IPS-NIHi11 (cell line): ENCODE measurements at places on chromosomes 12 and 14.

DNA sequence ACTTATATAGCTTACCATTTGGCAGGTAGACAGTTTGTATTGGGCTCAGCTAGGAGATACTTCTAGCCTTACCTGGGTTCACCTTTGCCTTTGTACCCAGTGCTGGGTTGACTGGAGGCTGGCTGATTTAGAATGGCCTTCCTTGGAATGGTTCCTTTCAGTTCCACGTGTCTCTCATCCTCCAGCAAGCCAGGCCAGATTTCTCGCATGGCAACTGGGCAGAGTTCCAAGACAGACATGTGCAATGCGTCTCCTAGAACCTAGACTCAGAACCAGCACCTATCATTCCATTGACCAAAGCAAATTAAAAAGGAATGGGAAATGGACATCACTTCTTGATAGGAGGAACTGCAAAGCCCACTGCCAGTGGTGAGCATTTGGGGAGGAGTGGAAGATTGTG, 79.1 kb upstream of the BDKRB2 start:
- DNase-seq, result no peak

- no peak for DNase-seq
These were observed 7.0 kb downstream of the TRMT61A start for GRCh38 chr14:103535891-103536565.

DNA sequence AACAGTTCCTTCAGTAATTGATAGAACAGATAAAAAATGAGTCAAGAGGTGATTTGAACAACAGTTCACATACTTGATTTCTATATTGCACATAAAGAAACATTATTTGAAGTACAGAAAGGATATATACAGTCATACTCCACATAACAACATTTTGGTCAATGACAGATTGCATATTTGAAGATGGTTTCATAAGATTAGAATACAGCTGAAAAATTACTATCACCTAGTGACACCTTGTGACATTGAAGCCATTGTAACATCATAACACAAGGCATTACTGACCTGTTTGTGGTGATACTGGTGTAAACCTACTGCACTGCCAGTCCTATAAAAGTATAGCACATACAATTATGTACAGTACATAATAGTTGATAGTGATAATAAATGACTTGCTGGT, 43.1 kb upstream of the ABCC9 start:
- no peak for DNase-seq

GRCh38 chr12:71303199-71303598, 136.4 kb upstream of the LGR5 start:
- no peak for DNase-seq

DNA sequence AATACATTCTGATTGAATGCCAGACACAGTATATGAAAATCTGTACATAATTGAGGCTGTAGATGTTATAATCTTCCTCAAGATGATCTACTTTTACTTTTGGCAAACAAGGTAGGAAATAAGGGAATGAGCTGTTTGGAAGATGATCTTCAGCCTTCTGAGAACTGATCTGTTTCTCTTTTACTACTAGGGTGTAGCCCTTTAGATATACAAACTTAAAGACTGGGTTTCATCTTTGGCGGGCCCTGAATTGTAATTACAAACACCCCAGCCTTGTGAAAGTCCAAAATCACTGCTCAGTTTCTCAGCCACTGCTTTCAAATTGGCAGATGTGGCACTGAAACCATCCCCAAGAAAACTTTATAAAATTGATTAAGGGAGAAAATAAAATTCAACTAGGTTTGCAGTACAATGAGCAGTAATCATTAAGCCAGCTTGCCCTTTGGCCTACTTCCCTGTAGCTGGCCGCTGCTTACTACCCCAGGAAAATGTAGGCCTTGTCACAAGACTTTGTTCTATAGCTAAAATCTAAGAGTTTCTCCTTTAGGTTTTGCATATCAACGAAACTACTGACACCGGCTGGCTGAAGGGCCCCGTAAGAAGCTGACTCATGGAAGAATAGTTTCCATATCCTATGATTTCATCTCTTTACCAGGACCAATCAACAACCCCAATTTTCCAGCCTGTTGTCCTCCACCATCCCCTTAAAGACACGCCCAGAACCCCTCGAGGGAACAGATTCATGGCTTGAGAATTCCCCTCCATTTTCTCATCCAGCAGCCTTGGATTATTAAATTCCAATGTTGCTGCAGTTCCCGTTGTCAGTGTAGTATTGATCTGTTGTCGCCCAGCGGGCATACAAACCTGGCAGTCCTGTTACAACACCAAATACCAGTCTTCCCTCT, 210.8 kb downstream of the PCNX1 start:
- DNase-seq, result no peak

DNA sequence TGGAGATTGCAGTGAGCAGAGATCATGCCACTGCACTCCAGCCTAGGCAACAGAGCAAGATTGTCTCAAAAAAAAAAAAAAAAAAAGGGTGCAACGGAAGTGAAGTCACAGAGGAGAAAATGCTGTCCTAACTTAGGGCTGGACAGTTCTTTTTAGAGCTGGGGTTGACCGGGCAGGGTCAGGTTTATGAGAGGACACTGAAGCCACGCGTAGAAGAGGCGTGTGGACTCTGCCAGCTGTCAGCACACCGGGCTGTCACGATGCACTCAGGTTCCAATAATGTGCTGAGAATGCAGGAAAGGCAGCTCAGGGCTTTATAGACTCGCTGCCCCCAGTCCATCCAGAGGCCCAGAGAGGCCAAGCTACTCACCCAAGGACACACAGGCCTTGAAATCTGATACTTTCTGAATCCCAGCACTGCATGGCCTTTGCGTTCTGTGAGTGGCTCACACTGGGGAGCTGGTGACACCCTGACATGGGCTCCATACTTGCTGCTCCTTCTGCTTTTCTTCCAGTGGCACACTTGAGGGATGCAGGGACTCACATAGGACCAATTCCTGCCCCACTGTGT, 28.9 kb upstream of the SPPL3 start:
- DNase-seq, result no peak

DNA sequence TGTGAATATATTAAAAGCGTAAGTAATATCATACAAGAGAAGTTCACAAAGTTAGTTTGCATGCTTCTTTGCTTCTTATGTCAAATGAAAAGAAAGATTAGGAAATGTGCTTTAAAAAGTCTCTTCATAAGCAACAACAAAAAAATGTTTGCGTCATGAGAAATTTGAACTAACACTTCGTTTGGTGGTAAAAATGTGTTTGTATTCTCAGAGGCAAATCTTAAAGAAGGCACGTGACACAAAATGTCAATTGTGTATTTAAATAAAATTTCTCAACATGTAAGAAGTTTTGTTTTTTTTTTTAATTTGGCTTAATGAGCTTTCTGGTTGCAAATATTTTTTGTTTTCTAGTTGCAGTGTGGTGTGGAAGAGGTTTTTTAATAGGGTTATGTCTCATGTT, 93.8 kb downstream of the TMTC2 start:
- no peak for DNase-seq

- no peak for DNase-seq
These were observed 1.9 kb upstream of the DCAF4 start for GRCh38 chr14:72924337-72924736.

DNA sequence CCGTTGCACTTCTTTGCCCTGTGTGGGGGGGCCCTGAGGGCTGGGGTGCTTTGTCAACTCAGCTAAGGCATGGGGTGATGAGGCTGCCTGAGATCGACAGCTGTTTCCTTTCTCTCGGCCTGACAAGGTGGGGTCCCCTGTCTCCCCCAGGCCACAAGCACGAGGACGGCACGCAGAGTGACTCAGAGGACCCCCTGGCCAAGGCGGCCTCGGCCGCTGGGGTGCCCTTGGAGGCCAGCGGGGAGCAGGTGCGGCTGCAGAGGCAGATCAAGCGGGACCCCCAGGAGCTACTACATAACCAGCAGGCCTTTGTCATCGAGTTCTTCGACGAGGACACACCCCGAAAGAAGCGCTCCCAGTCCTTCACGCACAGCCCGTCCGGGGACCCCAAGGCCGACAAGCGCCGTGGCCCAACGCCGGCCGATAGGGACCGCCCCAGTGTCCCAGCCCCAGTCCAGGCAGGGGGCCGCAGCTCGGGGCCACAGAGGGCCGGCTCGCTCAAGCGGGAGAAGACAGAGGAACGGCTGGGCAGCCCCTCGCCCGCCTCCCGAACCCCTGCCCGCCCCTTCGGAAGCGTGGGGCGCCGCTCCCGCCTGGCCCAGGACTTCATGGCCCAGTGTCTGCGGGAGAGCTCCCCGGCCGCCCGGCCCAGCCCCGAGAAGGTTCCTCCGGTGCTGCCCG, 18.8 kb downstream of the CEP170B start:
- DNase-seq, result peak; percentile 21

GRCh38 chr12:59845293-59845692, 249.5 kb downstream of the SLC16A7 start:
- no peak for DNase-seq

GRCh38 chr14:71566276-71566675, 366.0 kb upstream of the RGS6 start:
- DNase-seq, result no peak

DNA sequence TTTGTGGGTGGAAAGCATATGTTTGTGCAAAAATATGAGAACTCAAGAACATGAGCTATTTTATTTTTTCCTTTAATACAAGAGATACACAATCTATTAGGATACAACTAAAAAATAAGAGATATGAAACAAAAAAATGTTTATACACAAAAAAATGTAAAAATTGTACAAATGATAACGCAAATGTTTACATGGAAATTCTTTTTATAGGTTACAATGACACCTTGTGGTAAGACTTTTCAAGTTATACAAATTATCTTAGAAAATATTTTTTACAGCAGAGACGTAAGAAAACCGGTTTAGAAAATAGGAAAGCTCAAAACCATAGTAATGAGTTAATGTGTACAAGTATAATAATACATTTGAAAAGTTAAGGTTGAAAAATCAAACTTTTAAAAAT, 25.5 kb downstream of the CEP83 start:
- no peak for DNase-seq

DNA sequence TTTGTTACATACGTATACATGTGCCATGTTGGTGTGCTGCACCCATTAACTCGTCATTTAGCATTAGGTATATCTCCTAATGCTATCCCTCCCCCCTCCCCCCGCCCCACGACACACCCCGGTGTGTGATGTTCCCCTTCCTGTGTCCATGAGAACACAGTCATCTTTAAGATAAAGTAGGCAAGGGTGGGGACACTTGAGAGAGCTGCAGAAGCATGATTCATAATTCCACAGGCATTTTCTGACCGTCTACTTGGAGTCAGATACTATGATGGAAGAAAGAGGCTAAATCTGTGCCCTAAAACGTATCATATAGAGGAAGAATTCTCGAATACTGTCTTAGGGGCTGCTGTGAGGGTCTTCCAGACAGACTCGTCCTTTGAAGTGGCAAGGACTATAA, 145.9 kb upstream of the VASH1 start:
- no peak for DNase-seq
